NCI-H524 (cell line): ENCODE measurements at places on chromosomes 16 and 17.

- DNase-seq = no peak
Measured at GRCh38 chr17:75277664-75278071, 6.6 kb upstream of the MIF4GD start.

- DNase-seq = peak; percentile 16
Measured at GRCh38 chr16:72066747-72067146, 3.7 kb downstream of the HPR start.

DNA sequence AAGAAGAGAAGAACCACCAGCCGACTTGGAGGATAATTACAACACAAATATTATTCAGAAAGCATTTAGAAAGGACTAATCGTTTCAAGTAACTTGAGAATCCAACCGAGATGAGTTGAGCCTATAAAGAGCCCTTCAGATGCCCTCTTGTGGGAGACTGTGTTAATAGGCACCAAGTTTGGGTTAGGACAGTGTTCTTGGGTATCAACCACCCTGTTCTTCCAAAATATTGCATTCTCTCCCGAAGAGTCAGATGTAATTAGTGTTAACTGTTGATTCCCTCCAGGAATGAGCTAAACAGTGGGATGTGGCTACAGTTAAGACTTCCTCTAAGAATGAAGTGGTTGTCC lies 87.8 kb upstream of the NOL11 start:
- peak; percentile 82 for DNase-seq

DNA sequence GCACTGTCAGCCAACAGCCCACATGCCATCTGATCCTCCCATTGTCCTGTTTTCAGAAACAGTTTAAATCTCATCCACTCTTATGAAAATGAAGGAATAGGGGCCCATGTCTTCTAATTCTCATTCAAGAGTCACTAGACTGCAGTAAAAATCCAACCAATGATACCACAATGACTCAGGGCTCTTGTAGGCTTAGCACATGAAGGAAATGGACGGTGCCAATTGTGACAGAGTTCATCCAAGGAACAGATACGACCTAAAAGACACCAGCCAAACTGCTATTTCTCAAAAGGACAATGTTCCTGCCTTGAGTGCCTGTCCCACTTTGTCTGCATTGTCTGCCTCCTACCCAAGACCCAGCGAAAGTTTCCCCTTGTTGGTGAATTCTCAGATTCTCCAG lies 204.8 kb upstream of the COX10 start:
- DNase-seq = no peak

- no peak for DNase-seq
Measured at GRCh38 chr16:89090669-89091426, 2.8 kb upstream of the ACSF3 start.

GRCh38 chr16:1182316-1182671 lies 29.4 kb downstream of the CACNA1H start:
- DNase-seq = no peak

DNA sequence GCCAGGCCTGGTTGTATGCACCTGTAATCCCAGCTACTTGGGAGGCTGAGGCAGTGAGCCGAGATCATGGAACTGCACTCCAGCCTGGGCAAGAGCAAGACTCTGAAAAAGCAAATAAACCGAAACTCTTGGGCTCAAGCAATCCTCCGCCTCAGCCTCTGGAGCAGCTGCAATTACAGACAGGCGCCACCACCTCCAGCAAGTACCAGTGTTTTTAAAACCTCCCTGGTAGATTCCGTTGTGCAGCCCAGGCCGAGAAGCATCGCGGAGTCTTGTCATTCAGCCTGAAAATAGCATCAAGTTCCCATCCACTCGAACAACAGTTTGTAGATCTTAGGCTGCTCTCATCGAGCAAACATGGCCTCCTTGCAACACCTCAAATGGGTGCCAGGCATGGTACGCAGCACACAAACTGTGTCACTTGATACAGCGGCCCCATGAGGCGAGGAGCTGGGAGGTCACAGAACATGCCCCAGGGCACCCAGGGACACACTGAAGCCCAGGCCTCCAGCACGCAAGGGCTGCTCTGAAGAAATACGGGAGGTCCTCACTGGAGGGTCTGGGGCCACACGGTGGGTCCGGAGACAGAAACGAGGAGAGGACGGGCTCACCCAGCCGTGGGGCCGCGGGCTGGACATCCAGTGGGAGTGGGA lies 18.1 kb downstream of the TMC6 start:
- no peak for DNase-seq

DNA sequence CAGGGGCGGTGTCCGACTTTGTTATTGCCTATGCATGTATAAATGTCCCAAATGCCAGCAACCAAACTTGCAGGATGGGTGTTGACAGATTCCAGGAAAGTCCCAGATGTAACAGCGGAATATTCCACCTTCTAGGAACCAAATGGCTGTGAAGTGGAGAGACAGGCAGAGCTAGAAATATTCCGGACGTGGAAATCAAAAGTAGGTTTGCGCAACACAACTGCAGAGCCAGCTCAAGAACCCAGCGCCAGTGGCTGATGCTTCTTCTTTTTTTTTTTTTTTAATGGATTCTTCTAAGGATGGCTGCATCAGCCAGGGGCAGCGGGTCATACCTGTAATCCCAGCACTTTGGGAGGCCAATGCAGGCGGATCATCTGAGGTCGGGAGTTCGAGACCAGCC lies 601.7 kb downstream of the MAF start:
- DNase-seq = no peak

- no peak for DNase-seq
Measured at GRCh38 chr17:49431743-49432142, 17.1 kb upstream of the PHB1 start.

- DNase-seq = no peak
Measured at GRCh38 chr16:12390074-12390605, 413.5 kb downstream of the CPPED1 start.

- no peak for DNase-seq
Measured at GRCh38 chr17:57855391-57856035, 5.7 kb upstream of the MRPS23 start.

- no peak for DNase-seq
Measured at GRCh38 chr17:66317629-66318028, 15.2 kb downstream of the PRKCA start.

DNA sequence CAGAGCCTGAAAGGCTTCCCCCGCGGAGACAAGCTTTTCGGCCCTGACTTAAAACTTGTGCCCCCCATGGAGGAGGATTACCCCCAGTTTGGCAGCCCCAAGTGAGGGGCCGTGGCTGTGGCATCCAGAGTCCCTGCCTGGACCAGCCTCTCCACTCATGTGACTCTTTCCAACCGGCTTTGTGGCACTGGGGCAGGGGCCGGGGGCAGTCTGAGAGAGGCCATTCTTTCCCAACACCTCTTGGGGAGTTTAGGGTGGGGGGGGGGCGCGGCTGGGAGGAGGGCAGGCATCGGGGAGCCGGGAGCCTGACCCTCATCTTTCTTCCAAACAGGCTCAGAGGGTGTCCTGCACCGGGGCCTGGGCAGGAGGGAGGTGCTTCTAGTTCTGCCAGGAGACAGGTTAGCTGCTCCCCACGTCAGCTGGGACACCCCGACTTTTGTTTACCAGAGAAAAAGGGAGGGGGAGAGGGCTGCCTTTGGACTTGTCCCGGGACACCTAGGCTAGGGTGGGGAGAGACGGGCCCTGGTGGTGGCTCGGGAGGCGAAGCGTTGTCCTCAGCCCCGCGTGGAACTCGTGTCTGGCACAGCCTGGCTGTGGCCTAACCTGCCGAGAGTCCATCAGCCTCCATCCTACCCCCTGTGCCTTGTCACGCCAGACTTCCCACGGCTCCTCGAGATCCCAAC lies 7.3 kb upstream of the SERPINF1 start:
- DNase-seq = no peak

DNA sequence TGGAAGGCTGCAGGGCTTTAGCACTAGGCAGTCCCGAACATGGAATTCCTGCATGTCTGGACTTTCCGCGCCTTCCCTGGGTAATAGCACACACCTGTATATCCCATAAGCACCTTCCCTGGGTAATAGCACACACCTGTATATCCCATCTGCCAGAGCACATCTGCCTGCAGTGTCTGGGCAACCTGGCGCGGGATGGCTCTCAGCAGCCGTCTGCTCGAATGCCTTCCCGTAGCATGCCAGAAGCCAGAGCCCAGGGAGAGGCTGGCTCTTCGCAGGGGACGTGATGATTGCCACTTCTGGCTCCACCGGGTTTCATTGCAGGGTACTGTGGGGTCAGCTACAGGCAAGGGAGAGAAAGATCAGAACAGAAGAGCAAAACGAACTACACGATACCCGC lies 21.3 kb downstream of the MBTPS1 start:
- peak; percentile 47 for DNase-seq

GRCh38 chr17:75064040-75064439 lies 17.0 kb downstream of the KCTD2 start:
- DNase-seq = no peak

DNA sequence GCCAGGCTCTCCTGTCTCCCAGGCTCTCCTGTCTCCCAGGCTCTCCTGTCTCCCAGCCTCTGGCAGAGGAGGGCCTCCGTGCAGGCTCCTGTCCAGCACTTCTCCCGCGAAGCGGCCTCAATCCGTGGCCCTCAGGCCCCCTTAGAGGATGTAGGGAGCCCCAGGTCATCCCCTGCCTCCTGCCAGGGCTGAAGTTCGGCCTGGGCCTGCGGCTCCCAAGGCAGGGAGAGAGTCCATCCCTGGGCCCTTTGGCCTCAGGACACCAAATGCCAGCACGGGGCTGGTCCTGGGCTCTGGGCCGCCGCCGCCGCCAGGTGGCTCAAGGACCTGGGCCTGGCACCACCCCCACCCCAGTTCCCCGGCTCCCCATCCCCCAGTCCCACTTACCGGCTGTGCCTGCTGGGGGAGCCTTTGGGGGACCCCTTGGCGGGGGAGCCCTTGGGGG lies 370 bp downstream of the EVPL start:
- no peak for DNase-seq

GRCh38 chr17:16878606-16879005 lies 93.3 kb downstream of the TNFRSF13B start:
- no peak for DNase-seq

DNA sequence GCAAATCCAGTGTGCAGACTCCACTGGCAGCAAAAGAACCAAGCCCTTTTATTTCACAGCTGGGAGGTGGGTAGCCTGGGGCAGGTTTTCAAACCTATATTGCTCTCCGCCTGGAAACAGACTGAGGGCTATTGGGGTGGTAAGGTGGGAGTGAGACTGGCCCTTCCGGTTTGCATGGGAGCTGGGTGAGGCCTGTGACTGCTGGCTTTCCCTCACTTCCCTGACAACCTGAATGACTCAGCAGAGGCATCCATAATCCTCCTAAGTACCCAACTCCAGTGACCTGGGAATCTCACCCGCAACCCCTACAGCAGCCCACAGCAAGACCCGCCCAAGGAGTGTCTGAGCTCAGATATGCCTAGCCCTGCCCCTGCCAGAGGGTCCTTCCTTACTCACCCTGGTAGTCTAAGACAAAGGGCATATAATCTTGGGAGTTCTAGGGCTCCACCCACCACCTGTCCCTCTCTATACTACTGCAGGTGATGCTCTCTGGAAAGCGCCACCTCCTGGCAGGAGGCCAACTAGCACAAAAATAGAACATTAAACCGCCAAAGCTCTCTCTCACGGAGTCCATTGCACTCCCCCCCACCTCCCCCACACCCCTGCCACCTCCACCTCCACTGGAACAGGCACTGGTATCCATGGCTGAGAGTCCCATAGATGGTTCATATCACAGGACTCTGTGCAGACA lies 602.0 kb upstream of the C16orf82 start:
- DNase-seq = no peak

- DNase-seq = no peak
Measured at GRCh38 chr17:14545156-14545906, 244.4 kb downstream of the HS3ST3B1 start.

DNA sequence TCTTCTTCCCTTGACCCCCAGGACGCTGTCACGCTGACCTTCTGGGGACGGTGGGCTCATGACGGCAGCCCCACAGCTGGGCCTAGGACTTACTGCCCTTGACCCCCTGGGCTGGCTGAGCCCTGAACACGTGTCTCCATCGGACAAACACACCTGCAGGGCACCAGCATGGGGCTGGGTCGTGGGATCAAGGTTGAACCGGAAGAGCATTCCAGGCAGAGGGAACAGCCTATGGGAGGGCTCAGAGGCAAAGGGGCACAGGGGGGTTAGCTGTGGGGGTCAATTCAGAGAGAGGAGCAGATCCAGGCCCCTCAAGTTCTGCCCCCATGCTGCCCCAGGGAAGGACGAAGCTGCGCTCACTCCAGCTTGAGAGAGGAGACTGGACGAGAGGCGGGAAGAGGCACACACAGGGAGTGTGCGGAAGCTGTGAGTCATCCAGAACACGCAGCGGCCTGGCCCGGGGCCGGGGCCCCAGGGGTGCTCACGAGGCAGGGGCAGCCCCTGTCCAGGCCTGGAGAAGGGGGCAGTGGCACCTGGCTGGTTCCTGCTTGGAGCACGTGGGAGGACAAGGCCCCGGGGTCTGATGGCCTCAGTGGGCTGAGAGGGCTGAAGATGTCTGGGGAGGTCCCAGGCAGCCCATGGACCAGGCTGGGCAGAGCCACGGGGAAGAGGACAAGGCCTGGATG lies 9.9 kb downstream of the SSTR5 start:
- DNase-seq = no peak

GRCh38 chr17:29115961-29116803 lies 64.0 kb downstream of the MYO18A start:
- DNase-seq = peak; percentile 97

DNA sequence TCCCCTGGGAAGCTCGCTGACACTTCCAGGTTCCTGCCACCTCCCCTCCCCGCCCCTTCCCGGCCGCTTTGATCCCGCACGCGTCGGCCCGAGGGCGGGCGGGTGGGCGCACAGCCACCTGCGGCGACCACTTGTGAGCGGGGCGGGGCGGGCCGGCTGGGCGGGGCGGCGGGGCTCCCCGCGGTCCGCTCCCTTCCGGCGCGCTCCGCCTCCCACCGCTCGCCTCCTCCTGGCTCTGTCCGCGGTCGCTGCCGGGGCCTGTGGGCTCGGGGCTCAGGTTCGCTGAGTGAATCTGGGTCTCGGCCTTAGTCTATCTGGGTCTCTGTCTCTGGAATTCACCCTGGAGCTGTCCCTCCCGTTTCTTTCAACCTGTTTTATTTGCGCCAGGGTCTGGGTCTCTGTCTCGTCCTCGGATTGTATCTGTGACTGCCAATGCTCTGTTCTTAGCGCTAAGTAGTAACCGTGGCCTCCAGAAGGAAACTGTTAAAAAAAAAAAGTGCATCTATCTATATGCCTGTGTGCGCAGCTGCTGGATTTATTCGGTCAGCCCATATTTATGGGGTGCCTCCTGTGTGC lies 2.7 kb upstream of the HES7 start:
- peak; percentile 42 for DNase-seq

GRCh38 chr17:41338961-41339485 lies 11.6 kb downstream of the KRT33A start:
- no peak for DNase-seq

DNA sequence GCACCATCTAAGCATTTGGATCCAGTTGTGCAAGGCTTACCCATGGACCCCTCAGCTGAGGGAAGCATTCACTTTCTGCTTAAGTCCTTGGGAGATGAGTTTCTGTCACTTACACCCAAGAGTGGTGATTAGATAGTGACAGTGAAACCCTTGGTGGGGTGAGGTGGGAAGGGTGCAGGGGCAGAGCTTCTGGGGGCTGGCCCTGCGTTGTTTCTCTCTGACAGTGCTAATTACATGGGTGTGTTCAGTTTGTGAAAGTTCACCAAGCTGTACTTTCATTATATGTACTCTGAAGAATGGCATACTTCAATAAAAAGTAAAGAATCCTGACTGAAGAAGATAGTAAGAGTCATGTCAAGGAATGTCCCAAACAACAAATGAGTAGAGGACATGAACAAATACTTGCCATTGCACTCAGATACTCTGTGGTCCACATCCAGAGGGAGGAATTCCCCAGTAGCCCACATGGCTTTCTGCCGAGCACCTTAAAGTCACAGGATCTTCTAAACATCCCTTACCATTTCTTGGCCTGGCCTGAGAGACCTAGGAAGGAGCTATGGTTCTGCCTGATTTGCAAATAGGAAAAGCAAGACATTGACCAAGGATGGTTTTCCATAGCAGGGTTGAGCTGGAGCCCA lies 8.4 kb downstream of the CHST6 start:
- no peak for DNase-seq
